Activated T-cell treated with anti-CD3 and anti-CD28 coated beads for 24 hours (primary cell): ENCODE measurements at places on chromosomes 5 and 9.
A peak's percentile ranks its signal among the peaks of the same experiment; 100 is the strongest.

- peak; percentile 11 for DNase-seq
These were observed 195.8 kb downstream of the ERCC6L2 start for GRCh38 chr9:96071076-96071814.

GRCh38 chr9:5787759-5788302 lies 45.1 kb downstream of the ERMP1 start:
- no peak for DNase-seq

DNA sequence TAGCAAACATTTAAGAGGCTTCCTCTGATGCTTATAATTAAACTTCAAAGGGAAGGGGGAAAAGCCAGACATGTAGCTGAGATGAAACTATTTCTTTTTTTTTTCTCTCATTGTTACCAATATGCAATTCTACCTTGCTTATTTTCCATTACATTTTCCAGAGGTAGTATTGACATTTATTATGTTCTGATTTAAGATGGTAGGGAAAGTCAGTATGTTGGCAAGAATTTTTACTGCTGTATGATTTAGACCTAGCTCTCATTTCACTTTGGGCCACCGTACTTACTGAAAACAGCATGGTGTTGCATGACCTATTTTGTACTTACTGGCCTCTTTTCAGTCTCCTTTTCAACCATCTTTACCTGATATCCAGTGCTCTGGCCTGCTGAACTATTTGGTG lies 9.6 kb upstream of the SPINK6 start:
- DNase-seq = no peak

DNA sequence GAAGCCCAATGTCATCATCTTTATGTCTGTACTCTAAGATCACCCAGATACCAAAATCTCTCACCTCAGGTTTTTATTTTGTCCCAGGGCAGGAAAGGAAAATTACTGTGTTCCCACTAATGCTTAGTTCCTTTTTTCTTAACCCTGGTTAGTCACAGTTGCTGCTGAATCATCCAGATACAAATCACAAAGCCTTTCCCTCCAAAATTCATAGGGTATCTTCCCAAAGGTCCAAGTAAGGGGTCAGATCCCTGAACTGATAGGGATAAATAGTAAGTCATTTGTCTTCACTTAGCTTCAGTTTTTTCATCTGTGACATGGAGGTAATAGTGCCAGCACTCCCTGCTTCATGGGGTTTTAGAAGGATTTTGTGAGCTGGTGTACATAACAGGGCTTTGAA lies 2.2 kb downstream of the PLCXD3 start:
- no peak for DNase-seq

GRCh38 chr9:107794259-107794658 lies 304.7 kb upstream of the KLF4 start:
- DNase-seq = no peak

GRCh38 chr9:118967901-118968300 lies 401.3 kb downstream of the BRINP1 start:
- no peak for DNase-seq

DNA sequence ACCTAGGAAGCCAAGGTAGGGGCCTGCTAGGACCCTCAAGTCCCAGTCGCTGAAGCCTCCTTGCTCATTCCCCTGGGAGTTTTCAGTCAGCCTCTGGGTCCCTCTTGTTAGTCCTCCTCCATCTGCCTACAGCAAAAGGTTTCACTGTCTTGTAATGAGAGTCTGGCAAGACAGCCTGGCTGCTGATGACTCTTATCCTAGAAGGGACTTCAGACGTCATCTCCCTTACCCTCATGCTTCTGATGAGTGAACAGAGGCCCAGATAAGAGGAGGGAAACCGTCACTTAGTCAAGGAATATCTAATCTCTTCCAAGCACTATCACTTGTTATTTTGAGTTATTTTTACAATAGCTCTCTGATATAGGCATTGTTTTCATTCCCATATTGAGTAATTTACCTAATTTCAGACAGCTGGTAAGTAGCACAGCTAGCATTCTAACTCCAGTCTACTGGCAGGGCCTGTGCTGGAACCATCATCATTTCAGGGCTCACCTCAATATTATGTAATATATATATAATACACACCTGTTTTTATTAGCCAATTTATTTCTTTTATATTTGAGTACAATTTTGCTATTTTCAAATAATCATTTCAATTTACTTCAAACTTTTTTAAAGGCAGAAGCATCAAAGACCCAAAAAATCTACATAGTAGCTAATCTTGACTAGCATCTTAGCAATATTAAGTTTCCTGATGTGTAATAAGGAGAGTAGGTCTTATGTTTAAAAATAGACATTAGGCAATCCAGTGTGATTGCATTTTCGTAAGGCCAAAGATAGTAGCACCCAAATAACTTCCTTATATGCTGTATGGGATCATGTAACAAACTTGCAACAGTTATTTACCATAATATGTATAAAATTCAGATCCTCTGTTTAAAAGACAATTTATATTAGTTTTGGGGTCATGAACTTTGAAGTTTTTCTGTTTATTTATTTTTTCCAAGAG lies 7.9 kb downstream of the CMYA5 start:
- no peak for DNase-seq

GRCh38 chr5:146785065-146785464 lies 93.5 kb downstream of the PPP2R2B start:
- no peak for DNase-seq

- DNase-seq = no peak
These were observed 1.2 kb upstream of the PAPPA start for GRCh38 chr9:116152390-116152789.

DNA sequence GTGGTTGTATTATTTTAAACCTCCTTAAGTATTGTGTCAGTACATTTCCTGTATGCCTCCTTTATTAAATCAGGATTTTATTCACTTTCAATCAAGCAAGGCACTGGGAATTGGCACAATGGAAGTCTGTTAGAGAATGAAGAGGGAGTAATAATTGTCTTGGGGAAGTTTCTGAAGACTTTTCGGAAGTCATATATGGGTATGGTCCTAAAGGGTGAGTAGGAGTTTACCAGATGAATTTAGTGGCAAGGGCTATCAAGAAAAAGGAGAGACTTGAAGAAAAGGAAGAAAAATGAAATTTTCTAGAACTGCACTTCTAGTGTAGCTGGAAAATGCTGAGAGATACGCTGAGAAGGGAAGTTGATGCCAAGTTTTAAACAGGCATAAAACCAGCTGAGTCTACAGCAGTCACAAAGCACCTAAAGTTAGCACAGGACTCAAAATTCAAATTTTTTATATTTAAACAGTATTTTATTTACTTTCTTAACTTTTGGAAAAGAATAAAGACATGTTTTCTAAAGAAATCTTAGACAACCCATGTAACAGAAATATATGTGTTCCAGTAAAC lies 184.9 kb downstream of the SMC2 start:
- no peak for DNase-seq

- no peak for DNase-seq
These were observed 103.3 kb downstream of the ZSWIM6 start for GRCh38 chr5:61435368-61435767.

DNA sequence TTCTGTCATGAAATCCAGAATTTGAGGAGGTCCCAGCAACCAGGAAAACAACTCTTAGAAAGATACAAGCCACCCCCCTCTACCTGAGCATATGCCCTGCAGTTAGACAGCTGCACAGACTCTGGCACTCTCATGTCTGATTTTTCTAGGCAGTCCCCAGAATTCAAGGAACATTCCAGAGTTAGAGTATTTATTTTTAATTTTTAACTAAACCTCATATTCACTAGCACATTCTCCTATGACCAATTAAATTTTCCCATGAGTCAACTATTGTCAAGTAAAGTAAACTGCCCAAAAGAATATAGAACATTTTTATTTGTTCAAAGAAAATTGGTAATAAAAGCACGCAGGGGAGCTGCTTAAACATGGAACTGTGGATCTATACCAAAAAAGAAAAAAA lies 490.5 kb upstream of the SEMA6A start:
- no peak for DNase-seq

GRCh38 chr5:150320044-150320613 lies 17.4 kb upstream of the ARSI start:
- no peak for DNase-seq

- no peak for DNase-seq
These were observed 280.3 kb downstream of the GADD45G start for GRCh38 chr9:89885156-89885555.

DNA sequence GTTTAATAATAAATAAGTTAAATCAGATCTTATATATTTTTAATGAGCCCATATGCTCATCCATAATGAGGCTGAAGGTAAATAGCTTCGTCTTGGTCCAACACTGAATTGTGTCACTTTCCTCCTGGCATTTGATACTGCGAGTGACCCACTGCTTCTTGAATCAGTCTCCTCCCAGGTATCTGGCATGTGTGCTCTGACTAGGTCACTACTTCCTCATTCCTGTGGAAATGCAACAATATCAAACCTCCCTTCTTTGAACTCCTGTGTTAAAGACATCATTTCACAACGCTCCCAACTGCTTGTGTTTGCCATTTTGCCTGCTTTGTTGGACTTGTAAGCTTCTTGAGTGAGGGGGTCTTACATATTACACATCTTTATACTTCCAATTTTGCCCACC lies 157.7 kb downstream of the SLC24A2 start:
- no peak for DNase-seq

GRCh38 chr5:128626536-128627090 lies 88.6 kb upstream of the FBN2 start:
- DNase-seq = no peak

DNA sequence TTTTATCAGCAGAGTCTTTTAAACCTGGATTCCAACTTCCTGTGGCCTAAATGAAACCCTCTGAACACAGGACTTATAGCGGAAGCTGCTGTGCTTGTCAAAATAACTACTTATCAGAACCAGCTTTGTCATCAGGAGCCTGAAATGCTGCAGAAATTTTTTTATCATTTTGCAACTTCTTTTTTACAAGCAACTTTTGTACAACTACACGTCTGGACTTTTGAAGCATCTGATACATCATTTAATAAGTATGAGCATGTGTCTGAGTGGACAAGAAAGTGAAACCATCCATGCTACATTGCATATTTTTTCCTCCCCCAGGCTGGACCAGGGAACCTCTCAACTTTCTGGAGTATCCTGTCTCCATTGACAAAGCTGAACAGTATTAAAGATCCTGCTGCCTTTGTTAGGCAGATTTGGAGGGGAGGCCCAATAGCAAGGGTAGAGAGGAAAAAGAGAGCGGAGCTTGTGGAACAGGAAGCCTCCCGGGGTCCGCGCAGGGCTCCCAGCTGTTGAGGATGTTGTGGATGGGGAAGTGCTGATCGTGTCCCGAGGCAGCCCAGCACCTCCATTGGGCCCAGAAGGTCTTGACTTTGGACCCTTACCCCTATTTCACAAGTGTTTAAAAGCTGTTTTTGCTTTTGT lies 196.6 kb downstream of the MSX2 start:
- no peak for DNase-seq

DNA sequence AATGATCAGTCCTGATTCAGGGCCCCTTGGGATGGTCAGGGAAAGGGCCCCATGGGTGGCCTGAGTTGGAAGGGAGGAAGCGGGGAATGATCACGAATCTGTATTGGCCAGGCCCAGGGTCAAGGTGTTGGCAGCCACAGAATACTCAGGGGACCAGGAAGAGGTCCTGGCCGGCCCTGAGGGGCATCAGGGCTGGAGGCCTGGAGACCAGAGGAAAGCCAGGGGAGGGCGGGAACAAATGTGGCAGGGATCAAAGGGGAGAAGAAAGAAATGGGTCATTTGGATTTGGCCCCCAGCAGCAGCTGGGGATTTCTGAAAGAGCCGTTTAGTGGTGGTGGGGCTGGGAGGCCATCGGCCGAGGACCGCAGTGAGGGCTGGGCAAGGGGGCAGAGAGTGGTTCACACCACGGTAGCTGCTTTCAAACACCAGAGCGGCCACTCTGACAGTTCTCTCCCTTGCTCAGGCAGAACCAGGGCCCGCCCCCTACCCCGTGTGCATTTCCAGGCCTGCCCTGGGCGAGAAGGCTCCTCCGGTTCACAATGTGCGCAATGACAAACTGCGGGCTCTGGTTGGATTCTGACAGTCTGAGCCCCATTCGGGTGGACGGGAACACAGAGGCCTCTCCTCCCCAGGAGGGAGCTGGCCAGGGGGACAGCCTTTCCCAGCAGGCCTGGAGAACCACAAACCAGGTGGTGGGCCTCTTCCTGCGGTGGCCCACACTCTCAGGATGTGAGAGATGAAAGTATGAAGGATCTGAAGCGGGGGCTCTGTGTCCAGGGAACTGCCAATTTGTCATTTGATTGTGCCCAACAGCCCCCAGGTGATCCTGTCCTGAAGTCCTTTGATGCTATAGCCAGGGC lies 220.3 kb upstream of the IER5L start:
- no peak for DNase-seq

GRCh38 chr5:43563321-43563720 lies 6.4 kb upstream of the PAIP1 start:
- DNase-seq = no peak

DNA sequence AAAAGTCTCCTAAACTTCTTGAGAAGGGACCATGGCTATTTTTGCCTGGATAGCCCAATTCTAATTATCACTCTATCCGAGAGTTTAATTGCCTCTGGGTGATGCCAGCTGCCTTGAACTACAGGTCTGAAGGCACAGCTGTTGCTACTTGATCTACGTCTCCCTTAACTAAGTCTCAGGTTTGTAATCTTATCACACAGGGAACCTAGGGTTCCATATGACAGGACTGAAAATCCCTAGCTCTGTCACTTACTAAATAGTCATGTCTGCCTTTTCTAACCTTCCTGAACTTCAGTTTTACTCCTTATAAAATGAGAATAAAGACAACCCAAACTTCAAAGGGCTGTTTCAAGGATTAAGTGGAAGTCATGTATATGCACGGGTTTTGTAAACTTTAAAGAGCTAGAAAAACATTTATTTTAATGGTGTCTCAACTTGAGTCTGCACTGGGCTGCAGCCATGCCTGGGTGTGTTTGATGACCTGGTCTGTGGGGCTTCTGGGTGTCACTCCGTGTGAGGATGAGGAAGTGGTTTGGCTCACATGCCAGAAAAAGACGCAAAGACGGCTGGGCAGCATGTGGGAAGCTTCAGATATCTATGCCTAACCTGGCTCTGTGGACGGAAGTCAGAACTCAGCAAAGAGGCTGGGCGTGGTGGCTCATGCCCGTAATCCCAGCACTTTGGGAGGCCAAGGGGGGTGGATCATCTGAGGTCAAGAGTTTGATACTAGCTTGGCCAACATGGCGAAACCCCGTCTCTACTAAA lies 129.3 kb upstream of the SLC44A1 start:
- no peak for DNase-seq

DNA sequence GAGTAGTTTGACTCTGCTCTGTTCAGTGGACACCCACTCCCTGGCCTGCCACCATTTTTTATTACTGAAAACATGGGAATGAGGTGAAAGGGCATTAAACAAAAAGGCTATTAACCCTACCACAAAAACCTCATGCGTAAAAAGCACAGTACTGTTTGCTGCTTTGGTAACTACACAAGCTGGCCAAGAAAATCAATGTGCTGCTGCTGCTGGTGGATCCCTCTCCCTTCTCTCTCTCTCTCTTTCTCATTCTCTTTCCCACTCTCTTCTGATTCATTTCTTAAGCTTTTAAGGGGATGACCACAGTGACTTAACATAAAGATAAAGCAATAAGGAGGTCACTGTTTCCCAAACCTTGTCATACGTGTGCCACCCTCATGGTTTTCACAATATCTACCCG lies 183.2 kb upstream of the TBC1D2 start:
- DNase-seq = no peak

GRCh38 chr9:20242510-20243189 lies 379.6 kb downstream of the MLLT3 start:
- DNase-seq = peak; percentile 31

- no peak for DNase-seq
These were observed 1813.9 kb upstream of the CDH6 start for GRCh38 chr5:29379619-29380018.

- DNase-seq = no peak
These were observed 624 bp upstream of the RETREG1 start for GRCh38 chr5:16617274-16617968.
